ENCODE measurements at places on chromosomes 7 and 10.

GRCh38 chr10:35426657-35427056, 90.3 kb downstream of the CCNY start:
- no peak for DNase-seq

GRCh38 chr7:159147246-159147645, 2.6 kb upstream of the VIPR2 start:
- no peak for DNase-seq

- no peak for DNase-seq
These were observed 57.0 kb downstream of the CC2D2B start for GRCh38 chr10:95964756-95965155.

DNA sequence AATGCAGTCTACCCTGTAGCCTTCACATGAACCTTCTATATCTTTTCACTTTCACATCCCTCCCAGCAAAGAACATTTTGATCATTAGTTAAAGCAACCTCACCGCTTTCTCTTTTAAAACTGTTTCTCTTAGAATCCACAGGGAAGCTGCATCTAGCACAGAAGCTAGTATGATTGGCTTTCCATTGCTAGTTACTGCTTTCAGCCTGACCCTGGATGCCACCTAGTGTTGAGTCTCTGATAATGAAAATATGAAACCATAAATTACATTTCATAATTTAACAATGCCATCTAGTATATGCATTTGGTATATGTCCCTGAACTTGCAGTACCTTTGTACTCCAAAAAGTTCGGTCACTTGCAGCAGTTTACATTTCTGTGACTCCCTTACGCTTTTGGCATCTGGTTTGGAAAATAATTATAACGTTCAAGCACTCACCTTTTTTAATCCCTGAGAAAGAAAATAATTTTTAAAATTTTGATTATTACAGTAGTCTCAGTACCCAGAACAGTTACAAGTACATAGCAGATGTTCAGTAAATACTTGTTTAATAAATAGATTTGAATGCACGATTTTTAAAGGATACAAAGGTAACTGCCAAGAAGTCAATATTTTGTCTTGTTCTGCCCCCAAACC, 22.7 kb downstream of the CISD1 start:
- no peak for DNase-seq

GRCh38 chr10:24383681-24384106, 174.8 kb downstream of the KIAA1217 start:
- DNase-seq = no peak

DNA sequence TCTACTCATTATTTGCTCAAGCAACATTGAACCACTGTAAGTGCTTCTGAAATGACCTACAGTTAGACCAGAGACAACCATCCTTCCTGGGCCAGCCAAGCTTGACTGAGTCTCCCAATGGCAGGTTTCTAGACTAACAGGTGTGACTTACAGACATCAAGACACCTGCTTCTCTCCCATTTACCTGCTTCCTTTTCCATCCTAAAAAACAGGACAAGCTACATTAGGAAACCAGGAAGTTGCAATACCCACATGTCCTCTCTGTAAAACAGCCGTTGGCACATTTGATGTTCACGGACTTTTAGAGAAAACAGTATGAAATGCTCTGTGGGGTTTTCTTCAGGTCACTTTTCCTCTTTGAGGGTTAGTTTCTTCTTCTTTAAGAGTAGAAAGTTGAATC, 4.0 kb downstream of the HECW1 start:
- no peak for DNase-seq

DNA sequence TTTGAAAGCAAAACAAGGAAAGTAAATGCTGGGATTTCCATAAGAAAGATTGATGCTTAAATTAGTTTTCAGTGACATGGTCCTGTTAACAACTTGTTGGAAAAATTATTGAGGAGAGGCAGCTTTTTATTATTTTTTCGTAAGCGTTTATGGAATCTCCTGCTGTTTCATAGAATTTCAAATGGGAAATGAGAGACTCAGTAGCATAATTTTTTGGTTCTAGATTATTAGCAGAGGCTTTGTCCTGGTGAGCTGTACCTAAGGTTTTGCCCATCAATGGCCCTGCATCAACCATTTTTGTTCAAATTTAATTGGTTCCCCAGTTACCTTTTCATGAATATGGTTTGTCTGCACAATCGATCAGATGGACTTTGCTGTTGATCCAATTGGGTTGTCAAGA, 205.7 kb downstream of the BMPER start:
- DNase-seq = no peak

DNA sequence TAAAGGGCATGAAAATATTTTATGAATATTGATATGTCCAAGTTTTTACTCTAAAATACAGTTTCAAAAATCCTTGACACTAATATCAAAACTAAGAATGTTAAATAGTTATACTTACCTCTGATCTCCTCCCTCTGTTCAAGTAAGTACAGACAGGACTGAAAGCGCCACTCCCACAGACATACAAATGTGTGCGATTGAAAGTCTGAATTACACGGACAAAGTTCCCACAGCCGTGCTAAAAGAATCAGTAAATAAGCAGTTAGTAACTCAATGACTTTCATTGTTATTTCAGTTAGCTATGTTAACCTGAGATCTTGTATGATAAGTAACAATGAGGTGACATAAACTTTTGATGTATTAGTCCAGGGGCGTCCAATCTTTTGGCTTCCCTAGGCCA, 100.7 kb downstream of the SEMA3C start:
- DNase-seq = no peak

- DNase-seq = no peak
These were observed 113.8 kb upstream of the EEPD1 start for GRCh38 chr7:36039243-36039642.

GRCh38 chr7:6423942-6424701, 23.6 kb downstream of the DAGLB start:
- no peak for DNase-seq

DNA sequence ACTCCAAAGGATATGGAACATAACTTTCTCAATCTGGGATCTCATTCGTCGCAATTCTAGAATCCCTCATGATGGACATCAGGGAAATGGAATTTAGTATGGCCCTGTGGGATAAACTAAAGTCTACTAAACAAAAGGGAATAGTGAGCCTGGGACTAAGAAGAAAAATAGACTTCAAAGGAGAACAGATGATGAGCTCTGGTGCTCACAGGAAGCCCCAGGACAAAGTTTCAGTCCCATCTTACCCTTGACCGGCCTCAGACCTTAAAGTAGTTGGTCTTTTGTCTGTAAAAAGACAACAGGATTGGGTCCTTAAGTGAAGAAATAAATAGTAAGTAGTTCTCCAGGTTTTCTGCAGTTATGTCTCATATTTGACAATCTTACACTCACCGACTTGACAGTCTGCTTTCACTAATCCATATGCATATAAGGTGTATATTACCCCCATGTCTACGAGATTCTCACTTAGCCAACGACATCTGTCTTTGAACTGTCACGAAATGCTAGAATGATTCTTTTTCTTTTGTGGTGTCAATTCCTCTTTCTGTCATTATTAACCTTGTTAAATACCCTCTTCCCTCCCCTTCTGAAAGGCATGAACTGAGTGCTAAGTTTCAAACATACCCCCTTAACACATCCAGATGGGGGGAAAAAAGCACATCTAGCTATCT, 10.9 kb upstream of the IKZF1 start:
- no peak for DNase-seq

- DNase-seq = no peak
These were observed 6.9 kb upstream of the PDGFA start for GRCh38 chr7:526460-527034.

GRCh38 chr7:149719912-149720335, 53.5 kb downstream of the ZNF467 start:
- DNase-seq = no peak

DNA sequence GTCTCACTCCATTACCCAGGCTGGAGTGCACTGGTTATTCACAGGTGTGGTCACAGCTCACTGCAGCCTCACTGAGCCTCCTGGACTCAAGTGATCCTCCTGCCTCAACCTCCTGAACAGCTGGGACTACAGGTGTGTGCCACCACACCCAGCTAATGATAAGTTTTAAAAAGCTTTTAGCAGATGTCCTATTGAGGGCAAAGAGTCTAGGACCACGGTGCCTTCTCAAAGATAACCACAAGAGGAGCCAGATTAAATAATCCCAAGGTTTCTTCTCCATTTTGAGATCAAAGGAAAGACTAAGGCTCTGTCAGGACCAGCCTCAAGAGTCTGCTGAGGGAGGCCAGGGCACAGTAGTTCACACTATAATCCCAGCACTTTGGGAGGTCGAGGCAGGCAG, 4.7 kb downstream of the ATP5MF start:
- no peak for DNase-seq

- no peak for DNase-seq
These were observed 85.5 kb upstream of the ZNF800 start for GRCh38 chr7:127478024-127478355.

DNA sequence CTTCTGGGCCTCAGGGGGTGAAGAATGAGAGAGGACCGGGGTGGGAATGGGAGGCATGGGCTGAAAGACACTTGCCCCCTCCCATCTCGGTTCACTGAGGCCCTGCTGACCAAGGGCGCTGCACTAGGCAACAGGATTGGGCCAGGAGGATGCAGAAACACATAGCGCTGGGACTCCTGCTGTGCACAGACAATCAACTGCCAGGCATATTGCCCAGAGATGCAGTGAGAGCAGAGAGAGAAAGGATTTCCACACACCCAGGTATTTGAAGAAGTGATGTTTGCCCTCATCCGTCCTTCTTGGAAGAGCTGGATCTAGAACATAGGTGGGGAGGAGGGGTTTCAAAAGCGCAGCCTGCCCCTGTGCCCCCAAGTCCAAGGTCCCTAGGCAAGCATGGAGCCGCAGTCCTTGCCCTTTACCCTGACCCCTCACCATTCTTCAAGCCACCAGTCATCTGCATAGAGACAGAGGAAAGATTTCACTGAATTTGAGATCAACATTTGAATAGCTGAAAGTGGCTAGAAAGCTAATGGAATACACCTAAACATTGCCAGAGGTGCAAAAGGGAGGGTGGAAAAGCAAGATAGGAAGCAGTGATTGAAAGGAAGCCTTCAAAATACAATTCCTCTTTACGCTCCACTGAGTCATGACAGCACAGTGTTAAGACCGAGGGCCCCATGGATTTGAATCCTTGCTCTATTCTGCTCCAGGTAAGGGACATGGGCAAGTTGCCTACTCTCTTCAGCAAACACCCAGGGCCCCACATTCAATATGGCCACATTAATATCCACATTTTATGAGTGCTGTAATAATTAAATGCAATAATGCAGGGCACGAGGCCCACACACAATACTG, 44.2 kb upstream of the TNS3 start:
- DNase-seq = no peak

DNA sequence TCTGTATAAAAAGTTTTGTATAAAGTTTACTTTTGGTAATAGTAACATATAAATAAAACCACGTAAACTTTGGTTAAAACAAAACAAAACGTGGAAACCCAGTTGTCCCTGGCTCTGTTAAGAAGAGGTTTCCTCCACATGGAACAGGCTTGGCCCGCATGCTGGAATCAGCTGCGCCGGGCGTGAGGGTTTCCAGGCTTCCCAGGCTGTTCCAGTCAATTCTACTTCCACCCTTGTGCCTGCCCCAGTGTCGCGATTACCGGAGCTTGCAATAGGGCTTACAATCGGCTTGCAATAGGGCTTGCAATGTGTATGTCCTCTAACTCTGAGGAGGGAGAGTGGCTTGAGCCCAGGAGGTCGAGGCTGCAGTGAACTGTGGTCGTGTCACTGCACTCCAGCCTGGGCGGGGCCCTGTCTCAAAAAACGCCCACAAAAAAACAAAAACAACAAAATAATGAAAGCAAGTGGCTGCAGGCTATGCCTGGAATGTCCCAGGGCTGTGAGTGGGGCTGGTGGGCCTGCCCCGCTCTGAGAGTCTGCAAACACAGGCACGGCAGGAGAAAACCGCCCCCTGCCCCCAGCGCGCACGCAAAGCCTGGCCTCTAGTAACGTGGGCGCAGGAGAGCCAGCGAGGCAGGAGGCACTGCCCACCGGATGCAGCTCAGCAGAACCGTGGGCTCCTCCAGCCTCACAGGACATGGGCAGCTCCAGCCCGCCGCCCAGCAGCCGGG, 16.3 kb downstream of the CYP2W1 start:
- no peak for DNase-seq
